T-cell (primary cell): ENCODE measurements at places on chromosomes 2 and 18.

DNA sequence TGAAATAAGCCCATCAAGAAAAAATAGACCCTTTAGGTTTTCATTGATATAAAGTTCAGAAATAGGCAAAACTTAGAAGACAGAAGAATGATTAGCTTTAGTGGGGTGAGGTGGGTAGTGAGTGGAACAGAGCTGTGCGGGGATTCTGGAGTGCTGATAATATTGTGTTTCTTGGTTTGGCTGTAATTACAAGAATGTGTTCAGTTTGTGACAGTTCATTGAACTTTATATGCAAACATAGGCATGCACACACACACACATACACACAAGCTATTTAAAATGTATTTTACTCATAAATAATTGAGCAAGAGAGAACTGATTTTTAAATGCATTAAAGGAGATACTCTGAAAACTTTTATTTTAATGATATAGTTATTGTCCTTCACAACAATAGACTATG is 17.1 kb downstream of the ARHGAP15 start:
- no peaks in the 10 kb centered on the region for H3K27me3 ChIP-seq
- H3K36me3 ChIP-seq, result no peaks in the 10 kb centered on the region
- peaks cover 56% of the 10 kb centered on the region for H3K4me1 ChIP-seq
- DNase-seq, result no peak
- H3K27ac ChIP-seq, result no peak overlapping the region

DNA sequence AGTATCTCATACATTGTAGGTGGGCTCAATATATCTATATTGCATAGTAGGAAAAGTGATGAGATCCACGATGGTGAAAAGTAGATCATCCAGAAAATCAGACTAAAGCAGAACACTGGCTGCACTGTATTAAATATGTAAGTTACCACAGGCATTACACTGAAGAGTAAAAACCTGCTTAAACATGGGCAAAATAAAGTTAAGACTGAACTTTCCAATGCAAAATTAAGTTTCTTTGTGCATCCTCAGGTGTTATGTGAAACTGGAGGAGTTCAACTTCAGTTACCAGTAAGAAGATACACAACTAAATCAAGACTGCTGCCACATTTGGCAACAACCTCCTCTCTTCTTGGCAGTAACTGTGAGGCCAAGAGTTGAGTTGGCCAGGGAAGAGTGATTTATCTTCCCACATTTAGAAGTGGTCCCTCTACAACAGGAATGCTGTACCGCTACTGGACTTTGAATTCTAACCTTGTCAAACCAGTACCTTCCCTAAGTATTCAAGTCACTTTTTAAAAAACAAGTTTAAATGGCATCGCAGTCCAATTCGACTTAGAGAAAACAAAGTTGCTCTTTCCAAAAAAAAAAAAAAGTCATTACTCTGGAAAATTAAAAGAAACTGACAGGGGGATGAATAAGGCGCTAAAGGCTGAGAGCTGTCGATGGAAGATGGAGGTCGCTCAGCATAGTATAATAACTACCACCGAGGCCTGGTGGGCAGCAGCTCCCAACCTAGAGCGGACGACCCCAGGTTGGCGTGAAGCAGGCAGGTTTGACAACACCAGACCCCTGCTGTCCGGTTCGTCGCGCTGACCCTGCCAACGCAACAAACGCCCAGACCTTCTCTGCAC is 1.1 kb downstream of the MAP4K3 start:
- H3K27ac ChIP-seq, result no peak overlapping the region
- peak overlapping the region; percentile 73 for H3K4me3 ChIP-seq
- H3K27me3 ChIP-seq, result no peaks in the 10 kb centered on the region
- DNase-seq, result no peak
- peaks cover 19% of the 10 kb centered on the region for H3K4me1 ChIP-seq
- H3K36me3 ChIP-seq, result no peaks in the 10 kb centered on the region

- DNase-seq, result no peak
- peaks cover 13% of the 10 kb centered on the region for H3K27me3 ChIP-seq
- peaks cover 5% of the 10 kb centered on the region for H3K4me1 ChIP-seq
- H3K36me3 ChIP-seq, result no peaks in the 10 kb centered on the region
- H3K4me3 ChIP-seq, result no peak overlapping the region
- H3K27ac ChIP-seq, result no peak overlapping the region
Observed at GRCh38 chr2:71326968-71327367, 4.6 kb upstream of the ZNF638 start.

- no peaks in the 10 kb centered on the region for H3K4me1 ChIP-seq
- no peaks in the 10 kb centered on the region for H3K36me3 ChIP-seq
- H3K27ac ChIP-seq, result no peak overlapping the region
- no peaks in the 10 kb centered on the region for H3K27me3 ChIP-seq
- DNase-seq, result no peak
- H3K4me3 ChIP-seq, result no peak overlapping the region
Observed at GRCh38 chr18:34707670-34708069, 2.4 kb upstream of the DTNA start.

GRCh38 chr2:168517816-168518215 is 61.7 kb downstream of the CERS6 start:
- no peak overlapping the region for H3K4me3 ChIP-seq
- no peaks in the 10 kb centered on the region for H3K36me3 ChIP-seq
- H3K4me1 ChIP-seq, result no peaks in the 10 kb centered on the region
- no peak for DNase-seq
- H3K27me3 ChIP-seq, result no peaks in the 10 kb centered on the region
